ENCODE measurements at places on chromosomes 3 and 15.
A peak's percentile ranks its signal among the peaks of the same experiment; 100 is the strongest.

DNA sequence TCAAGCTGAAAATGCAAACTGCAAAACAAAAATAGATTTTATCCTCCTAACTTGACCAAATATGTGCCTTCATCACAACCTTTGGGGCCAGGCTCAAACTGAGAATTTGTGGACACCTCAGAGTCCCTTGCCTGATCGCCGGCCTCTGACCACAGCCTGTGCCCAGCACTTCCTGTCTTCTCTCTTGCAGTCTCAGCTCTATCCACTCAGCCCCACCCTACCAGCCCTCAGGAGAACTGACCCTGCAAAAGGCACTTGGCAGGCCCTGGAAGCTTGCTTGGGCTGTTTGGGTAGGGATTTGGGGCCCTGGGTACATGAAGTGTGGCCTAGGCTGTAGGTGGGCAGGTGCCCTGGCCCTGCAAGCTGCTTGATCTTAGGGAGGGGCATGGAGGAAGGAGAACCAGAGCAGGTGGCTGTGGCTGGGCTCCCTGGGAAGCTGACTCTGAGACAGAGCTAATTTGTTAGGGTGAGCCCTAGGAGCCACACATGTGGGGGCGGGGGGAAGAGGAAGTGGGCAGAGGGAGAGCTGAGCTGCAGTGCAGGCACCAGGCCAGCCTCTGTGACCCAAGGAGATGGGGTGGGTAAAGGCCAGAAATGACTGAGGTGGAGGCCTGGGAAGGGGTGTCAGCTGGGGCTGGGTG, 8.6 kb downstream of the CLEC3B start:
- DNase-seq = peak; percentile 39

DNA sequence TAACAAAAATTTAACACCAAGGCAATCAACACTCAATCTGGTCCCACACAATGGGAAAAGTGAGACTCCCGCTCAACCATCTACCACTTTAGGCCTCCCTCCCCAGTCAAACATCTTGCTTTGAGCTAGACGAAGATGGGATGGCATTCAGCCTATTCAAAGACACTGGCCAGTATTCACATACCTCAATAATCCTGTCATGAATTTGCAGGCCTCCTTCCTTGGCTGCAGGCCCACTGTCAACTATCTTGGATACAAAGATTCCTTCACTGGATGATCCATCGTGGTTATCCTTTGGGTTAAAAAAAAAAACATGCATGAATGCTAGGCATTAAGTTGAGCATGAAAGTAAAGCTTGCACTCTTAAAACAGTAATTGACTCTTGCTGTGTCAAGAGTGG, 22.6 kb downstream of the PDZRN3 start:
- DNase-seq = no peak

- no peak for DNase-seq
Observed at GRCh38 chr15:99438224-99438585, 127.6 kb upstream of the MEF2A start.

GRCh38 chr15:60551781-60552161, 72.8 kb upstream of the ICE2 start:
- no peak for DNase-seq

DNA sequence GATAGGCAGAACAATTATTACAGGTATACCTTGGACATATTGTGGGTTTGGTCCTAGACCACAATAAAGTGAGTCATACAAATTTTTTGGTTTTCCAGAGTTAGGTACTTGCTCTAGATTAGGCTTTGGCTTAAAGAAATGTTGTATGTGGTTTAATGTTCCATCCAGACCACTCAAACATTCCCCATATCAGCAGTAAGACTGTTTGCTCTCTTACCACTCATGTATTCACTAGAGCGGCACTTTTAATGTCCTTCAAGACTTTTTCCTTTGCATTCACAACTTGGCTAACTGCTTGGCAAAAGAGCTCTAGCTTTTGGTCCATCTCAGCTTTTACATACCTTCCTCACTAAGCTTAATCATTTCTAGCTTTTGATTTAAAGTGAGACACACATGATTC, 250.5 kb upstream of the SETMAR start:
- DNase-seq = no peak
